AG09309 (cell line): ENCODE measurements at places on chromosomes 7 and 10.

GRCh38 chr7:4179688-4180380 is 502.3 kb upstream of the FOXK1 start:
- DNase-seq, result no peak

- DNase-seq, result no peak
Measured at GRCh38 chr7:11060893-11061292, 87.2 kb downstream of the PHF14 start.

- DNase-seq, result no peak
Measured at GRCh38 chr10:17453373-17454091, 863 bp downstream of the ST8SIA6 start.

GRCh38 chr7:141701489-141702046 is 398 bp downstream of the DENND11 start:
- no peak for DNase-seq

GRCh38 chr10:112950714-112951358 is 789 bp downstream of the TCF7L2 start:
- no peak for DNase-seq

DNA sequence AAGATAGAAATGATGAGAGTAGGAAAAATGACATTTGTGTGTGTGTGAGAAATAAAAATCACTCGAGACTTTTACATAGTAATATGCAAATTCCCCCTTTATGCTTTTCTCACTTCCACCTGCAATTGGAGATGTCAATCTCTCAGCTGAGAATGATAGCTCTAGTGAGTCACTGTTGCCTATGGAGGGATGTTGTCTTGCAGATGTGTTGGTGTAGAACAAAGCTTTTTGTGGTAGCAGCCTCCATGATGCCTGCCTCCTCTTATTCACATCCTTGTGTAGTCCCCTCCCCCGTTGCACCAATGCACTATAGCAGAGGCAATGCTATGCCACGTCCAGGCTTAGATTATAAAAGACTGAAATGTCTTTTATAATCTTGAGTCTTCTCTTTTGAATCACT is 33.8 kb downstream of the SPAG6 start:
- DNase-seq, result no peak

GRCh38 chr10:43264344-43264964 is 2.4 kb downstream of the RASGEF1A start:
- no peak for DNase-seq

DNA sequence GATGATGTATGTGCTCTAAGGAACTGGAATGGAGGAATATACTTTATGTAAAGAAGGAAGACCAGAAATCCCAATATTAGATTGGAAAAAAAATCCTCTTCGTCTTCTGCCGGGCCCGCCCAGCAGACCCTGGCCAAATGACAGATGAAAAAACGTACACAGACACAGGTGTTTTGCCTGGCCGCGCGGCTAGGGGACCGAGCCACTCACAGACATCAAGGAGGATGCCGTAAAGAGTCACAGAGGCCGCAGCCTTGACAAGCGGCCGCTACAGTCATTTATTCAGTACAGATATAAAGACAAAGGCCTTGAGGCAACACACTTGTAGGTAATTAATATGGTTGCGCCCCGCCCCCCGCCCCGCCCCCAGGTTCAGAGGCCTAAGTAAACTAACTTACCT is 594.1 kb downstream of the GRM8 start:
- no peak for DNase-seq

DNA sequence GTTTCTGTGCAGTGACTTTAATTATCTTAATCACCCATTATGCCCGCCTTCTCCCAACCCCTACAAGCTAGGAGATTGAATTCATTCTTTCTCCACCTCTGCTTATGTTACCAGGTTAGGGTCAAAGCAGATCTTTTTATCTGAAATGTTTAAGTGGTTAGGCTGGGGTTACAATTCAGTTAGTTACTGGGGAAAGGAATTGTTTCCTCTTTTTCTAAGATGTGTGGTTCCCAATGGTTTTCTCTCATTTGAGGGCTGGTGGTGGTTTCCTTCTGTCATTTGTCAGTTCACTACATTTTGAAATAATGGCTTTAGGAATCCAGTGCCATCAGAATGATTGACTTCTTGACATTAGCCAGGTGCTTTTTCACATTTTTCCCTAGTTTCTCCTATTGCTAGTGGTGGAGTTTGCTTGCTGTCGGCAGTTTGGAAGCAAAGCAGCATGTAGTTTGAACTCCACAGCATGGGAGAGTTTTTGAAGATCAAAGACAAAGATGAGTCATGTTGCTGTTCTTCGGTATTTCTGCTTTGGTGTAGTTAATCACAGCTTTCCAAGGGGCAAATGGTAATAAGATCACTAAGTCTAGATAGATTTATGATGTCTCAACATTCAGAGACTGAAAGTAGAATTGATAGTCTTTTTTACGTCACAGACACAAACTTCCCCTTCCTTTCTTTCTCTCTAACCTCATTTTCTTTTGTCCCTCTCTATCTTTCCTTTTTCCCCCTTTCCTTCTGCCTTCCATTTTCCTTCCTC is 168.2 kb downstream of the SND1 start:
- DNase-seq, result no peak

- DNase-seq, result no peak
Measured at GRCh38 chr7:157900011-157900410, 563.2 kb downstream of the DNAJB6 start.

GRCh38 chr10:1009071-1009494 is 16.6 kb downstream of the IDI2 start:
- DNase-seq, result no peak

DNA sequence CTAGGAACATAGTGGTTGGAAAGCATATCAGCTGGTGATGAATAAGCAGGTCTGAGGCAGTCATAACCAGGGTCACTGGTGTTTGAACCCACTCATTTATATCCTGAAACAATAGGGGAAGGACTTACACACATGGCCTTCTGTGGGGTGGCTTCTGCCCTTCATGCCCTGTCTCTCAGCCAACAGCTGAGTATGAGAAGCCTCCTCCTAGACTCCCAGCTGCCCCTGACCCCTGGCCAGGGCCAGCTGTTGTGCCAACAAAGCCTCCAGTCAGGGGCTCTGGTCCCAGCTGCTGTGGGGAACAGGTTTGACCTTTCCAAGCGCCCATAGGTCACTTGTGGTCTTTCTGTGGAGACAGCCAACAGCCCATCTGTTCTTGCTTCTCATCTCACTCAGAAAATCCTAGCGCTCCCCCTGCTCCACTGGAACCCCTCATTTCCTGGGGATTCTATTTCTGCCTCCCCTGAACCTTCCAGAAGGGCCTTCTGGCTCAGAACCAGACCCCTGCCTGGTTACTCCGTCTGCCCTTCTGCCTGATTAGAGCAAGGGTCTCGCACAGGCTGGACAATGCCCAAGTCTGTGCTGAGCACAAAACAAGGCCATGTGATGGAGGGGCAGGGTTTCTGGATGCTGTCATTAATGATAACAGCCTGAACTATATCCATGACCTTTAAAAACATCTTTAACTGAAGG is 9.7 kb upstream of the PURB start:
- no peak for DNase-seq

DNA sequence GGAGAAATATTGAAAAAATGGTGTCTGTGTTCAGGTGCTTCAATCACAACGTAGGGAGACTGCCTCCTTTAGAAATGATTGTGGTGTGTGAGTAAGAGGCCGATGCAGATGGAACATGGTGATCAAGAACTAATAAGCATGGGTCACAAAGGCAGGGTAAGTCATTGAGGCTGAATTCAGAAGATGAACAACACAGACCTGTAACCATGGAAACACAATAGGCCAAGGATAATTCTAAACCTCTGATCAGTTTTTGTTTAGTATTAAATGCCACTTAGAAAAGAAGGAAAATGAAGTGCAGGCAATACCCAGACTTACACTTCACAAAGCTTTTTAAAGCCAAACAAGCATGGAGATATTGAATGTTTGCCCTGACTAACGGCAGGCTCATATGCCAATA is 32.8 kb upstream of the TAS2R16 start:
- DNase-seq, result no peak

DNA sequence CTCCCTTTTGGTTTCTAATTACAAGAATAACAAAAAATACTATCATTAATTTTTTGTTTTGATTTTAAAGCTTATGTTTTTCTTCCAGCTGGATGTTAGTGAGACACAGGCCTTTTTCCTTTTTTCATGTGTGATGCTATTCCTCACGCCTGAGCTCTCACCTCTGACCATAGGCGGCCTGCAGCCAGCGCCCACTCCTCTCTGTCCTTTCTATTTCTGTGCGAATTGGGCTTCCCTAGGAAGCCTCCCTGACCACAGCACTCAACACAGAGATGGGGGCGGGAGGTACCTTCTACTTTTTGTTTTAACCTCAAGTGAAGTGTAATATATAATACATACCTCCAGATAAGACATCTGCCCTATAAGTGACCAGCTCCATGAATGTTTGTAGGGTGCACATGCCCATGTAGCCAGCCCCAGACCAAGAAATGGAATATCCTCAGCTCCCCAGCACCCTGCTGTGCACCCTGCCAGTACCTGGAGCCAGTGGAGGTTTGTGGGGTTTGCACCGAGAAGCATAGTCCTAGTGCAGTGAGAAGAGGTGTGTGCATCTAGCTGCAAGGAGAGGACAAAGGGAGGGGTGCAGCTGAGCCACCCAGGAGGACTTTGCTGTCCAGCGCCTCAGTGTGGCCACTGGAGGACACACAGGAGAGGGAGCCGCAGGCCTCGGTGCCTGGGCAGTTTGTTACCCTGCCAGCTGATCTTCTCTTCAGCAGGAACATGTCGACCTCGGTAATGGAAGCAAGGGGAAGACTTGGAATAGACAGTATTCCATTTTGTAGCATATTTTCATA is 38.5 kb downstream of the BNIP3 start:
- no peak for DNase-seq

DNA sequence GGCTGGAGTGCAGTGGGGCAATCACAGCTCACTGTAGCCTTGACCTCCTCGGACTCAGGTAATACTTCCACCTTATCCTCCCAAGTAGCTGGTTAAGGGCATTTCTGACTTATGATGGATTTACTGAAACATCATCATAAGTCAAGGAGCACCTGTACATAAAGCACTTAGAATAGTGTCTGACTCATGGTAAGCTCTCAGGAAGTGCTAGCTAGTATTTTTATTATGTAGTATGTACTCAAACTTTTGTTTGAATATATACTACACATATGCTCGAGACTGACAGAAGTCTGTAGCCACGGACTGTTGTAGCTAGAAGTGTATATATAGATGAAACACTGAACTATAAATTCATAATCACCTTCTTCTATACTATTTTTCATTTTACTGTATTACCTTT is 107.5 kb upstream of the DNAJB12 start:
- DNase-seq, result no peak

- DNase-seq, result no peak
Measured at GRCh38 chr7:155545348-155545747, 1.0 kb downstream of the CNPY1 start.

DNA sequence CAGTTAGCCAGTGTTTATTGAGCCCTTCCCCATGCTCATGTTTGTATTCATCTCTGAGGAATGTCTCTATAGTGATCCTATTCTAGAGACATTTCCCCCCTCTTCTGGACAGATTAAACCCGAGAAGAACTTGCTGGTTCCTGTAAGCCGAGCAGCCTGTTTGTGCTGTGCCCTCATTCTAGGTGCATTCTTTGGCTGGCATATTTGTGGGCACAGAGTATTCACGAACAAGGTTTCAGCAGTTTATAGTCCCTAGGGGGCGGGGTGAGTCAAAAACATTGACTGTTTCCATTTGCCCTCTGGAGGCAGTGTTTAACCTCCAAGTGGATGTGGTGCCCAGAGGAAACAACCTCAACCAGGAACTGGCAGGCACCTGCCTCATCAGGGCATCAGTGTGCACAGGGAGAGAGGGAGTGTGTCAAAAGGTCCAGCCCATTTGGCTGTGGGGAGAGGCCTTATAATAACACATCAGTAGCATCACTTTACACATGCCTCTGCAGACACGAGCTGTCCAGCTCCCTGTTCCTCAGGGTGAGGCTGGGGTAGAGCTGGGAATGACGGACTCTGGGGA is 273.3 kb upstream of the LRGUK start:
- peak; percentile 89 for DNase-seq

DNA sequence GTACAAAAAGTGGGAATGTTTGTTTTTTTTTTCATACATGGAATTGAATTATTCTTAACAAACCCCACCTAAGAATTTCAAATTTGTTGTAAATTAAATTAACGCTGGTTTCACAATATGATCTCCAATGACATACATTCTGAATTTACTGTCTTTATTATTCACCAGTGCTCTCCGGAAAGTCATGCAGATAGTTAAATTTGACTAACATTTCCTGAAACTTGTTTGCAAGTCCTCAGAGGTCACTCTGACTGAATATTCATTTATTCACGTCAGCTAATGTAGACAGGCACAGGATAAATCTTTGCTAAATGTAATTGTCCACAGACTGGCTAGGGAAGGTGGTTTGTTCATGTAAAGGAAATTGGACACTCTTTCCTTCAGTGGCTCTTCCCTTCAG is 730.4 kb downstream of the PHTF2 start:
- DNase-seq, result peak; percentile 7

DNA sequence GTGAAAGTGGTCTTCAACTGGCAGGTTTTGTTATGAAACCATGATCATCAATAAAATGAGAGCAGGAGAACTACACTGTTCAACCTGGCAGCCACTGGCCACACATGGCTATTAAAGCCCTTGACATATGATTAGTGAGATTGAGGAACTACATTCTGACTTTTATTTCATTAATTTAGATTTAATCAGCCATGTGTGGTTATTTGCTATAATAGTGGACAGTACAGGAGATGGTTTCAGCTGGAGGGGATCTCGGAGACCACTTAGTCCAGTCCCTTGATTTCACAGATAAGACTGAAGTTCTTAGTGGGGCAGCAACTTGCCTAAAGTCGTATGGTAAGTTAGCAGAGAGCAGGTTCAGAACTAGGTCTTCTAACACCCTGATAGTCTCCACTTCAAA is 111.7 kb upstream of the BMPER start:
- no peak for DNase-seq

DNA sequence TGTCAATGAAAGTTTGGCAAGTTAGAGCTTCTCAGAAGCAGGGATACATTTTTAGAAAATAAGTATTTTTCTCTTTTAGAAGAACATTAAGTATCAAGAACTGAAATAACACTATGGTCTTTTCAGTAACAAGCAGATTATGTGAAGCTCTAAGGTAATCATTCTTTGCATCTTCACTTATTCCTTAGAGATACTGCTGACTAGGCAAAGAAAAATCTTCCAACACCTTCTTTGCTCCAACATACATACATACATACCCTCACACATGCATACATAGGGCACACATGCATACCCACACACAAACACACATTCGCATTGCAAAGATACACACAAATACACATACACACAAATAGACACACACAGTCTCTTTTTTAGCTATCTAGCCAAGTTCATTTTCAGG is 37.8 kb upstream of the CACNB2 start:
- no peak for DNase-seq

GRCh38 chr7:4272141-4272540 is 410.0 kb upstream of the FOXK1 start:
- no peak for DNase-seq

GRCh38 chr10:100826983-100827818 is 81.8 kb downstream of the PAX2 start:
- no peak for DNase-seq
